HFFc6 (cell line): ENCODE measurements at places on chromosomes 2 and 18. TPM values are rescaled to one million over a fixed set of nuclear protein-coding genes. Genes with fewer than 3 reads are reported as not detected.
A peak's percentile ranks its signal among the peaks of the same experiment; 100 is the strongest.

DNA sequence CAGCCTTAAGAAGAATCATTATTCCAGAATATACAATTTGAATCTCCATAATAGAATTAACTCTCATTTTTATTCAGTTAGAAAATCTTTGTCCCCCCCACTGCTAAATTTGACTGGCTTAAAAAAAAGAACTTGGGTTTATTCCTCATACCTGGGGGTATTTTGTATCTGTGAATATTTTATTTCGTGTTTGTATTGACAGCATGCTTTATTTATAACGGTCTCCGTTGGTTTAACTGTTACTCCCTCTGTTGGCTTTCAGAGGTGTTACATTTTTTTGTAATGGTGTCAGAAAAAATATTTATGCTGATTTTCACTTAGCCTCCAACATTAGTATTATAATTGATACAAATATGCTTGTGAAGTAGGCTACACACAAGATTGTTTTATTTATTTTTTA, 109.1 kb downstream of the HAUS1 start:
- no peak for DNase-seq

- DNase-seq: no peak
Measured at GRCh38 chr2:37501113-37501512, 156.7 kb downstream of the QPCT start.

GRCh38 chr18:22302144-22302543, 115.6 kb downstream of the CTAGE1 start:
- no peak for DNase-seq

GRCh38 chr2:121532894-121533293, 2.2 kb downstream of the RNU4ATAC start:
- no peak for DNase-seq

DNA sequence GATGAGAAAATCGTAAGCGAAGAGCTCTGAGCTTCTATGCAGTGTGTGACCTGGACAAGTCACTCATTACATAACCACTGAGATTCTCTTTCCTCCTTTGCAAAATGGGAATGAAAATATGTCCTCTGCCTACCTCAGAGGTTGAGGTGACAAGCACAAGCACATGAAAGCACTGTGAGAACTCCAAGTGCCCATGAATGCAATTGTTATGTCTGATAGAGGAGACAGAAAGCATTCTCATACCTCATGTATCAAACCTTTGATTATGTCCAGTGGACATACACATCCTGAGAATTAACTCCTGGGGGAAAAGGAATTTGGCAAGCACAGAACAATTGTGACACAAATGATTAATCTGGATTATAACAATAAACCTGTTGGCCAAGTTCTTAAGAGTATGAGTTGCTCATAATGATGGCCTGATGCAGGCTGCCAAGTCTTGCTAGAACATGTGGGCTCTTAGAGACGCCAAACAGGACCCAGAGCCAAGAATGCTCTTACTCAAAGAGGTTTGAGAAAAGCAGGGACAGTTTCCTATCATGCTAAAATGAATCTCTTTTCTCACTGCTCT, 8.5 kb upstream of the RMDN2 start:
- DNase-seq: peak; percentile 85

- peak; percentile 72 for DNase-seq
Measured at GRCh38 chr2:96249654-96250053, 16.1 kb downstream of the TMEM127 start.

- no peak for DNase-seq
Measured at GRCh38 chr2:100107440-100107839, 35.0 kb downstream of the AFF3 start.

DNA sequence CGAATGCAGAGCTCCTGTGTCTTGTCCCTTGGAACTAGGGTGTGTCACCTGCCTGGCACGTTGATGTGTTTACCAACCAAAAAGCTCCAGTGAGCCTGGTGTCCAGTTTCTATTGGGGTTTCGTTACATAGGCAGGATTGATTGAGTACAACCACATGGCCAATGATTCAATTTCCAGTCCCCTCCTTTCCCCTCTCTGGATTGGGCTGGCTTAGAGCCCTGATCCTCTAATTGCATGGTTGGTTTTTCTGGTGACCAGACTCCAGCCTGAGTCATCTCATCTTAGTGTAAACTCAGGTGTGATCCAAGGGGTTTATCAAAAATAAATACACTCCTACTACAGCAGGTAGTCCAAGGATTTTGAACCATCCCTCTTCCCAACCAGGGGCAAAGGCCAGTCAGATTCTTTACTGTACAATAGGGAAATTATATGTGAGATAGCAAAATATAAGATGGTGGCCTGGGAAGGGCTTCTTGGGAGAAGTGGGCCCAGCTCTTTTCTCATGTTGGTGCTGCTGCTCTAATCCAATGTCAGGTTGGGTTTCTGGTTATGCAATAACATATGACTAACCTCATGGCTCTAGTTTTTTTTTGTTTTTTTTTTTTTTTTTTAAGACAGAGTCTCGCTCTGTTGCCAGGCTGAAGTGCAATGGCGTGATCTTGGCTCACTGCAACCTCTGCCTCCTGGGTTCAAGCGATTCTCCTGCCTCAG, 64.7 kb upstream of the MGAT5 start:
- no peak for DNase-seq

IFIH1 gene
- total RNA-seq: 0.90 to 1.8 TPM (median 1.1 TPM) in 3 replicates

TGFBRAP1 gene
- 17.1 to 22.3 TPM (median 20.0 TPM) in 3 replicates for total RNA-seq

DQX1 gene
- not detected in 3 replicates for total RNA-seq
